Activated naive CD4-positive, alpha-beta T cell treated with anti-CD3 and anti-CD28 coated beads, Interleukin-2, amount 50 U/mL, for 72 hours (primary cell): ENCODE measurements at places on chromosomes 6 and 20.
A peak's percentile ranks its signal among the peaks of the same experiment; 100 is the strongest.

DNA sequence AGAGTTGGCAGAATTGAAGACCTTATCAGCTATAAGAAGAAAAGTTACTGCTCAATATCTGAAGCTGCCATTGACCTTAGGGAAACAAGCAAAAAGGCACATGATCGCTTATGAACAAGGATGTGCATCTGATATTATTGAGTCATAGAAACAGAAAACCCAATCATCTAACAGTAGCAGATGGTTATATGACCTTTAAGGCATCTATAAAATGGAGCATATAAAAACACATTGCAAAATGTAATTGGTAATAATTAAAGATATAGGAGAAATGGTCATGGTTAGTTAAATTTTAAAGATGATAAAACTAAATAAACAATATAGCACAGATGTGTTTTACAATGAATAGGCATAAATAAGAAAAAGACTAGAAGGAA is 260.1 kb upstream of the TAB2 start:
- DNase-seq, result no peak

DNA sequence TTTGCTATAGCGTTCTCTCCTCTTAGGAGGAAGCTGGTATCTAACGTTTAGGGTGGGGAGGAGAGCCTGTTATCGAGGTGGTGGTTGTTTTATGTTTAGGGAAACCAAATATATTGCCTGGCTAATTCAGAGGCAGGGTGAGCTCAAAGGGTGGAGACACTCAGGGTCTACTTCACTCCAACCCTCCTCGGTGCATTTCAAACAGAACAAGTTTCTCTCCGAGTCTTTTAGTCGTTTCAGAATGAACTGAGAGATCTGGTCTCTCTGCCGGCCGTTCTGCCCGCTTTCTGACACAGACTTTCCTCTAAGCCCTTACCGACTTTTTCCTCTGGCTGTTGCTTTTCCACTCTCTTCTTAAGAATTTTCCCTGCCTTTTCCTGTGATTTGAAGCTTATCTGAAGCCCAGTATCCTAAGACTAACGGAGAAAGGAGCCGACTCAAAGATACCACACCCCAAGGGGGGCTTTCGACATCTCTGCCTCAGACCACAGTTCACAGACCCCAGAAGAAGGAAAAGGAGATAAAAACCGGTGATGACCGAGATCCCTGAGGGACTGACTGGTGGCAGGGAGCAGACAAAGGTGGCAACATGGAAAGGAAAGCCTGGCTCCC is 865 bp downstream of the STK38 start:
- peak; percentile 33 for DNase-seq

GRCh38 chr20:58558486-58559367 is 43.5 kb upstream of the APCDD1L start:
- DNase-seq, result no peak

DNA sequence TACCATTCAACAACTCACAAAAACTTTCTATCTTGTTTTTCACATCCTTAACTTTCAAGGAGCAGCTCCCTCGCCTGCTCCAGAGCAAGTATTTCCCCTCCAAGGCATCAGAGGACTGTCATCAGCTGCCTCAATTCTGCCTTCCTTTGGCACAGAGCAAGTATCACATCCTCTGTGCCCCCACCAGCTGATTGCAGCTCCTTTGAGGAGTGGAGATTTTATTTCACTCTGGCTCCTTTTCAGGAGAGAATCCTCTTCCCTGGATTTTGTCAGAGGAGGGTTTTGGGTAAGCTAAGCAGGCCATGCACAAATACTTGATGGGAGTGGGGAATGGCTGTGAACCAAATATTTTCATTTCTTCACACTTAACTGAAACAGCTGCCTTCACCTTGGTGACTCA is 610.5 kb upstream of the FLRT3 start:
- DNase-seq, result no peak

DNA sequence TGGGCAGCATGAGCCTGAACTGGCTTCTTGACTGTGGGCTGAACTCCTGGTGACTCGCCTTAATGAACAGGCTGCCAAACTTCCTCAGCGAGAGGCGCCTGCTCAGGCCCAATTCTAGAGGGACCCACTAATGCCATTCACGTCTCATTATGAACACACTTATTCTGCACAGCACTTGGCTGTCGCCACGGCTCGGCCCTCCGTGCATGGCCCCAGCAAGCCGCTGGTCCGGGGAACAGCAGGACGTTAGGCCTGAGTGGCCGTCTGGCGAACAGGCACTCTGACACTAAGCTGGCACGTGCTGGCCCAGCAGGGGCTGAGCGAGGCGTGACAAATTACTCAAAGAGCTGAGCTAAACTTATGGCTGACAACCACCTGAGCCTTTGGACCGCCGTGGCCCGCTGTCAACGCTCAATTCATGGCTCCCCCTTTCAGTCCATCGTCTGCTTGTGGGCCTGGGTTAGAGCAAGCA is 45.9 kb downstream of the INSM1 start:
- no peak for DNase-seq

DNA sequence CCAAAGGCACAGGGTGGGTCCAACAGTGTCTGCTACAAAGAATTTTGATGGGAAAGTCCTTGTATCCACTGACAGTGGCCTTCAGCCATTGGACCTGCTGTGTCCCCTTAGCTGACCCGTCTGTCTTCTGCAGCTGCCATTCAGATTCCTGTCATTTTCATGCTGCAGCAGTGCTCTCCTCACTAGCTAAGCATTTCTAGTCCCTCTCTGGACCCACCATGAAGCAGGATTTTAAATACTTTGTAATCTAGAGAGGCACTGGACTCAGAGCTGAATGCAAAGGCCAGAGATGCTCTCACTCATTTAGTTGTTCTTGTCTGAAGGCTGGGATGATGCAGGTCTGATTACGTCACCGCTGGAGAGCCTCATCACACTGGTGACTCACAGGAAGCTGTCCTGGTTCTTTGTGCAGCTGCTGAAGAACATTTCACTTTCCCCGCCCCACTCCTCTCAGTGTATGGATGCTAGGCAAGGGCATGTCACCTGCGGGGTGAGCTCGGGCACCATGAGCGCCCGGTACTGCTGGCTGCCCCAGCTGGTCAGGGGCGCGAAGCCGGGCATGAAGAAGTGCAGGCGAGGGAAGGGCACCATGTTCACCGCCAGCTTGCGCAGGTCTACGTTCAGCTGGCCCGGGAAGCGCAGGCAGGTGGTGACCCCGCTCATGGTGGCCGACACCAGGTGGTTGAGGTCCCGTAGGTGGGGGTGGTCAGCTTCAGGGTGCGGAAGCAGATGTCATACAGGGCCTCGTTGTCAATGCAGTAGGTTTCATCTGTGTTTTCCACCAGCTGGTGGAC is 19.4 kb upstream of the TUBB2A start:
- DNase-seq, result no peak

DNA sequence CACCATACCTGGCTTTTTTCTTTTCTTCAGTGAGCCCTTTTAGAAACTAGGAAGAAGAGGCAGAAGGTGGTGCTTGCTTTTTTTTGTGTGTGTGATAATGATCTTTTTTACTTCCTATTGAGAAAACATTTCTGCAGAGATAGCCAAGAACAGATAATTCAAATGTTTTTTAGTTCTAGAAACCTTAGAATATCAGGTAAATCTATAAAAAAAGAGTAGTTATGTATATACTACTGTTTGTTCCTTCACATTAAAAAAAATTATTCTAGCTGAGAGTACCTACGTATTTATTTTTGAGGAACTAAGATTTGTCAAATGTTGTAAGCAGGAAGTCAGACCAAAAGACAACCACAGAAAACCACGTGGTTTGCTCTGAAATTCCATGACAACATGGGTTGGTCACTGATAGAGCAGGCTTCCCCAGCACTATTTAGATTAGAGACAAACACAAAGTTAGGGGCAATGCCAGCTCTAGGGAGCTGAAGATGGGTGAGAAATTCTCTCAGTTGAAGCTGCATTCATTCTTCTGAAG is 12.8 kb downstream of the STK4 start:
- DNase-seq, result no peak

DNA sequence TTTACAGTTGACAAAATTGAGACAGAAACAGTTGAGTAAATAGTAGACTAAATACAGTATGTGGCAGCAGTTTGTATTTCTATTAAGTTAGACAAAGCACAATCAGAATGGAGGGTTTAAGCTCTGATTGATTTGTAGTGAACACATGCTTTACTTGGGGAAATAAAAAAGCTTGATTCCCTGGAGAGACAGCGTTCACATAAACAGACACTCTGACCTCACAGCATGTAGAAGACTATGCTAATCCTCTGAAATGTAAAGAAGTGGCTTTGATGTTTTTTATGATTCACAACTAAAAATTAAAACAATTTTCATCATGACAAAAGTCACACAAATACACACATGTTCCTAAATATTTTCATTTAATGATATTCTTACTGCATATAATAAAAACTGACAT is 126.9 kb upstream of the FAM83B start:
- DNase-seq, result no peak

DNA sequence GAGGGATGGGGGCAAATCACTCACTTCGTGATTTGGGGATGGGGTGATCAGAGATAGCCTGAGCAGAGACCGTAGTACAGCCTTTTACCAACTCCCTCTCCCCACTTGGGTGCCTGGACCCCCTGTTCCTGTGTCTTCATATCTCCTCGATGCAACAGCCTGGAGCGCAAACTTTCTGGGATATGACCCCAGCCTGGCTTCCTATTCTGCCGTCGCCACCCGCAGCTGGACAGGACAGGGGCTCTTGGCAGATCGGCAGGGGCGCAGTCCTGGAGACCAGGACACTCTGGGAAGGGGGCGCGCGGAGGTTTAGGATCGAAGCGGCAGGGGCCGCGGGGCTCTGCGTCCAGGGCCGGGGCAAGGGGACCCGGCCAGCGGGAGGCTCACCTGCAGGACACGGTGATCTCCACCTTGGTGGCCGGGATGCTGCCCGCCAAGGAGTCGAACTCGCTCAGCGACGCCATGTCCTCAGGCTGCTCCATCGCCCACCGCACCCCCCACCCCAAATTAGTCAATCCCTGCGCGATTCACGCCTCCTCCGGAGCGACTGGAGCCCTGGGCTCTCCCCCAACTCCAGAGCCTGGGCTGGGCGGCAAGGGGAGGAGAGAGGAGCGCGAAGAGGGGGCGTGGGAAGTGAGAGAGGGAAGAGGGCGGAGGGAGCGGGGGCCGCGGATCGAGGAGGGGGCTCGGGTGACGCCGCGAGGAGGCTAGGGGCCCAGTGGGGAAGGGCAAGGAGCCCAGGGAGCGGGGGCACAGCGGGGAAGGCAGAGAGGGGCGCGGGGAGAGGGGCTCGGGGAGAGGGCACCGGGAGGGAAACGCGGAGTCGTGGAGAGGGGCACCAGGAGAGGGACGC is at the start of gene CPNE5:
Gene CPNE5, minus strand, starts transcription at position 549 of the 853 bp plus-strand sequence. Its CDS starts 67 bp downstream, at position 482.
- DNase-seq, result peak; percentile 20

DNA sequence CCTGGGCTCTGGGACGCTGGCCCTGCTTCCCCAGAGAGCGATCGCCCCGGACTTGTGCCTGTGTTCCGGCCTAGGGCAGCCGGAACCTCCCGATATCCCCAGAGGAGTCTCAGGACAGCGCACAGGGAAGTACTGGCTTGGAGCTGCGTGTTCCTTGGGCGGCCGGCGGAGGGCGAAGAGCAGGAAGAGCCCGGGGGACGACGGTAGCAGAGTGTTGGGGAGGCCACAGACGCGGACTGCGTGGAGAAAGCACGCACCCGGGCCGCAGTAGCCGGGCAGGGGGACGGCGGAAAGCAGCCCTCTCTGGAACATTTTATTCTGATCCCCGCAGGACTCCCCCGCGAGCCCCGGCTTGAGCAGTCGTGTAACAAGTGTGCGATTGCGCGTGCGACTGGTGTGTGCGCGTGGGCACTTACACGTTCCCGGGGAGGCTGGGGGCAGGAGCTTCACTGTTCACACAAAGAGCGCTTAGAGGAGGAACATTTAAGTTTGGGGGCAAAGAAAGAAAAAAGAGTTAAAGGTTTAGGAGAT is 36.1 kb downstream of the NCR2 start:
- DNase-seq, result no peak

DNA sequence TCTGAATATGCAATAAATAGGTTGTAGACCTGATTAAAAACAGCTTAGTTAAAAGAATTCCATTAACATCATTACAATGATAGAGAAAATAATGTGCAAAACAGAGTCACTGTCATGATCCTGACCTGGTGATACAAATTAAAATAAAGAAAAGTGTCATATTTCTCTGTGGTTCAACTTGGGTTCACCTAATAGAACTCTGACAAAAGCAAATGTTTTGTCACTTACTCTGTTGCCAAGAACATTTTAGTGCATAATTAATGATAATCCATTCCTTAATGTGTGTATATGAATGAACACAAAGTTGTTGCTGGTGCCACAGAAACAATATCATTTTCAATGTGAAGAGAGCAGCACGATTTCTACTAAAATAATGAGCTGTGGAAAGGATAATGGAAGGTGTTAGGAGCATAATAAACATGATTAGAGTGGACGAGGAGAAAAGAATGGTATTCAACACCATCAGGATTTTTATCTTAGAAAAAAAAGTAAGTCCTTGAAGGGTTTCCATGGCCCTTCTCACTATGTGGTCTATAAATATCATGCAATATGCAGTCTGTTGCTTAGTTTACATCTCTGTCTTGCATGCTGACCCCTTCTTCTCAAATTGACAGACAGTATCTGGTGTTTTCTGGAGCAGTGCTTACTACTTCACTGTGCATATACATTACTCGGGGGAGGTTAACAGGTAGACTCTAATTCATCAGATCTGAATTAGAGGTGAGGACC is 656.6 kb upstream of the MMS22L start:
- DNase-seq, result no peak

GRCh38 chr20:9377007-9377406 is 137.4 kb upstream of the LAMP5 start:
- DNase-seq, result no peak

DNA sequence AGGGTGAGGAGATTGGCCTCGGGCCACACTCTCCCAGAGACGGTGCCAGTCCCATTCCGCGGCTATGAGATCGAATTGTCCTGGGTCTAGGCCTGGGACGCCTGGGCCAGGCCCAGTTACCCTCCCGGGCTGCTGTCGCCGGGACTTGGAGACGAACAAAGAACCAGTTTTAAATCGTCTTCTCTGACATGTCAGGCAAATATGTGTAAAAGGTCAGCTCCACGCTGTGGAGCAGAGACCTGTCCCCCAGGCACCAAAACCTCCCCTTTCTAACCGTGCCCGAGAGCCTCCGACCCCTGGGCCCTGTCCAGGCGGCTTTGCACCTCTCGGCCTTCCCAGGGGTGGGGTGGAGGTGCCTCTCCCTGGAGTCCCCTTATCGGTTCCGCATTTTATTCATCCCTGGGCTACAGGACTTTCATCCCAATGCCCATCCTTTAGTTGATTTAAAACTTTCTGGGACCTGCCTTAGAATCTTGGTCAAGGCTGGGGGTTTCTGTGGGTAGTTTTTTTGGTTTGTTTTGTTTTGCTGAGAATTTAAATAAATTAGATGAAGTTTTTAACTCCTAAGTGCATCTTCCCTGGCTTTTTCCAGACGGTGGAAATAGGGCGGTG is 5.8 kb upstream of the TFAP2A start:
- no peak for DNase-seq

GRCh38 chr6:136963259-136963658 is 41.2 kb downstream of the SLC35D3 start:
- DNase-seq, result no peak

- no peak for DNase-seq
These were observed 328.6 kb downstream of the NKAIN2 start for GRCh38 chr6:124132256-124132655.

GRCh38 chr6:42509765-42510164 is 54.1 kb upstream of the UBR2 start:
- no peak for DNase-seq
